ENCODE measurements at places on chromosomes 16 and 17. TPM values are rescaled to one million over a fixed set of nuclear protein-coding genes. Genes with fewer than 3 reads are reported as not detected.

The LRRC36 gene
- total RNA-seq, result 0.13 TPM

The CCL4 gene
- not detected for total RNA-seq

The ABCC12 gene
- total RNA-seq, result not detected

The PLA2G10 gene
- total RNA-seq, result not detected

The PPM1E gene
- under 0.01 TPM for total RNA-seq

The KRT27 gene
- not detected for total RNA-seq

The CDC6 gene
- 53.5 TPM for total RNA-seq

The SRCIN1 gene
- total RNA-seq, result 0.27 TPM

The GPRC5B gene
- total RNA-seq, result 23.5 TPM

The CSH2 gene
- total RNA-seq, result not detected

The CD68 gene
- total RNA-seq, result 5.8 TPM

The SMTNL2 gene
- not detected for total RNA-seq

The PERCC1 gene
- total RNA-seq, result not detected

The GNPTG gene
- 23.9 TPM for total RNA-seq

The VPS4A gene
- 41.4 TPM for total RNA-seq

The ABCC6 gene
- under 0.01 TPM for total RNA-seq

The GTF3C1 gene
- total RNA-seq, result 91.2 TPM

The KIF2B gene
- total RNA-seq, result not detected

The NDRG4 gene
- 11.1 TPM for total RNA-seq
